ENCODE measurements at places on chromosomes 4 and X.

- H3K27me3 ChIP-seq, result no peaks in the 10 kb centered on the region
- no peak for DNase-seq
- no peak overlapping the region for H3K4me3 ChIP-seq
- no peaks in the 10 kb centered on the region for H3K4me1 ChIP-seq
- H3K27ac ChIP-seq, result no peak overlapping the region
Measured at GRCh38 chrX:130623518-130623917, 221.7 kb downstream of the RBMX2 start.

DNA sequence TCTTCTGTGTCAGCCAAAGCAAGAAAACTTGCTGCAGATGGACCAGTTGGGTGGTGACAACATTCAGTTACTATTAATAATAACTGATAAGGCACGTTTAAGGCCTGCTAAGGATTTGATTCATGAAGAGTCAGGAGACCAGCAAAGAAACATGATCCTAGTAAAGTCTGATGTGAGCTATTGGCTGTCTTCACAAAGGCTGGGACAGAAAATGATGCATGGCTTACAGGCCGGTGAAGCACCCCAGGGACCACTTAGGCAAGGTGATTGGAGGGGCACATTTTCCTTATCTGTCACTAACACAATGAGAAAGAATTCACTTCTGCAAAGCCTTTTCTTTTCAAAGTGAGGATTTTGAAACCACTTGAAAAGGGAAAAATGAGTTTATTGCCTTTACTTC, 65.4 kb upstream of the TRPC3 start:
- H3K4me1 ChIP-seq, result peaks cover 2% of the 10 kb centered on the region
- H3K27me3 ChIP-seq, result no peaks in the 10 kb centered on the region
- H3K4me3 ChIP-seq, result no peak overlapping the region
- H3K27ac ChIP-seq, result no peak overlapping the region

DNA sequence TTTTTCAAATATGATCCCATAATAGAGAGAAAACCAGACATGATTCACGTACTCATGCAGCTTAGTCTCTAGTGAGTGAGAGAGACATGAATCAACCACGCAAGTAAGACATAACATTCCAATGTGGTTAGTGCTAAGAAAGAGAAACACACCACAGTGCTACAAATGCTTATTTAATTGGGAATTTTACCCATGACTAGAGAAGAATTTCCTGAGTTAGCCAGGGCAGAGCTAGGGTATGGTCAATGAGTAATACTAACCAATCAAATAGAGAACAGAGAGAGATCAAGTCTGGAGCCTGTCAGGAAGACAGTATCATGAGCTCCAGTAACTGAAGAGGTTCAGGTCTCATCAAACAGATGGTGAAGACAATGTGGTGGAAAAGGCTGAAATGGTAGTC, 495.2 kb downstream of the PDGFC start:
- H3K4me1 ChIP-seq, result no peaks in the 10 kb centered on the region
- DNase-seq, result peak; percentile 12
- H3K27me3 ChIP-seq, result no peaks in the 10 kb centered on the region
- no peak overlapping the region for H3K4me3 ChIP-seq
- no peaks in the 10 kb centered on the region for H3K36me3 ChIP-seq
- H3K27ac ChIP-seq, result no peak overlapping the region

GRCh38 chr4:124329134-124329533, 383.4 kb downstream of the ANKRD50 start:
- H3K4me3 ChIP-seq, result no peak overlapping the region
- no peaks in the 10 kb centered on the region for H3K36me3 ChIP-seq

- no peak for DNase-seq
- no peak overlapping the region for H3K27ac ChIP-seq
- H3K27me3 ChIP-seq, result no peaks in the 10 kb centered on the region
- H3K36me3 ChIP-seq, result no peaks in the 10 kb centered on the region
Measured at GRCh38 chrX:40531056-40531826, 49.5 kb upstream of the ATP6AP2 start.

DNA sequence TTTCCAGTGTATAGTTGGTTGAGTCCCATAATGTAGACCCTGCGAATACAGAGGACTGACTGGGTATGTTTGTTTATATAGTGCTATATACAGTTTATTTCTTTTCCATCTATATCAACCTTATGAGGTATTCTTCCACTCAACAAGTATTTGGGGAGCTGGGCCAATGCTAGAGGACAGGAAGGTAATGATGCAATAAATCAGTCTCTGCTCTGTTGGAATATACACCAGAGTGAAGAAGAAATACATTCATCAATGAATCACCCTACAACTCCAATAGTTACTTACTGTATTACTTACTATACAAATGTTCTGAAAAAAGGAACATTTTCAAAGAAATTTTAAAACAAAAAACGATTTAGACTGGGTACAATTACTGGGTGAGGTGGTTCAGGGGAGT, 2.1 kb upstream of the ARSJ start:
- no peaks in the 10 kb centered on the region for H3K4me1 ChIP-seq
- H3K27ac ChIP-seq, result no peak overlapping the region
- H3K4me3 ChIP-seq, result no peak overlapping the region

DNA sequence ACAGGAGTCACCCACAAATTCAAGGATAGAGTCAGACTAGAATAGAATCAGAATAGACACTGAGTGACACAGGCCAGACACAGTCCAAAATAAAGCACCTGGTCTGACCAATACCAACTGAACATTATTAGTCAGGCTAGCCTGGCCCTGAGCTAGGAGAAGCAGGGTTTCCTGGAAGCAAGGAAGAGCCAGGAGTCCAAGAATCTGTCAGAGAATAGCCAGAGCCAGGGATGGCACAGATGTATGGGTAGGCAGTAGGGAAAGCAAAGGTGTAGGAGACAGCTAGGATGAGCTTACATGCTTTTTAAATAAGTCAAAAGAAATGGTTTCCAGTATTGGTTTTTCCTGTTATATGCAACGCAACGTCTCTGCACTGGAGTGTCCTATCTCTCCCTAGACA, 3.7 kb downstream of the BTC start:
- no peak overlapping the region for H3K27ac ChIP-seq
- H3K27me3 ChIP-seq, result no peaks in the 10 kb centered on the region

- DNase-seq, result no peak
- H3K36me3 ChIP-seq, result no peaks in the 10 kb centered on the region
- no peaks in the 10 kb centered on the region for H3K27me3 ChIP-seq
- H3K27ac ChIP-seq, result no peak overlapping the region
Measured at GRCh38 chrX:54819201-54819600, 11.7 kb downstream of the MAGED2 start.

DNA sequence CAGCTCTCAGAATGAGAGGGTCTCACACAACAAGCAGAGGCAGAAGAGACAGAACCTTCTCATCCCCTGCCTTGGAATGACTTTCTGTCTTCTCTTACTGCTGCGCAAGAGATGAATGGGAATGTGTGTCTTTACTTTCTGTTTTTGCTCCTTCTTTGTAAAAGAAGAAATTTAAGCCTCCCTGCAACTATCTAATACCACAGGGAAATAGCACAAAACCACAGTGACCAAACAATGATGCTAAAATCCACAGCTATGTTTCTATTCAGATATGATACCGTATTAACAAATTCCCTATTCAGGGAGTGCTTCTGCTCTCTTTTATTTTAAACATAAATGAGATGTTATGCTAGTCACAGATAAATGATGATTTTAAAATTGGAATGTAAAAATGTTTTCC, 173.8 kb upstream of the RAI2 start:
- H3K27ac ChIP-seq, result no peak overlapping the region
- H3K27me3 ChIP-seq, result no peaks in the 10 kb centered on the region
- no peak for DNase-seq

- DNase-seq, result no peak
- H3K27ac ChIP-seq, result no peak overlapping the region
- H3K4me3 ChIP-seq, result no peak overlapping the region
- no peaks in the 10 kb centered on the region for H3K27me3 ChIP-seq
- H3K4me1 ChIP-seq, result no peaks in the 10 kb centered on the region
Measured at GRCh38 chr4:33772582-33772981, 2471.7 kb downstream of the ARAP2 start.

DNA sequence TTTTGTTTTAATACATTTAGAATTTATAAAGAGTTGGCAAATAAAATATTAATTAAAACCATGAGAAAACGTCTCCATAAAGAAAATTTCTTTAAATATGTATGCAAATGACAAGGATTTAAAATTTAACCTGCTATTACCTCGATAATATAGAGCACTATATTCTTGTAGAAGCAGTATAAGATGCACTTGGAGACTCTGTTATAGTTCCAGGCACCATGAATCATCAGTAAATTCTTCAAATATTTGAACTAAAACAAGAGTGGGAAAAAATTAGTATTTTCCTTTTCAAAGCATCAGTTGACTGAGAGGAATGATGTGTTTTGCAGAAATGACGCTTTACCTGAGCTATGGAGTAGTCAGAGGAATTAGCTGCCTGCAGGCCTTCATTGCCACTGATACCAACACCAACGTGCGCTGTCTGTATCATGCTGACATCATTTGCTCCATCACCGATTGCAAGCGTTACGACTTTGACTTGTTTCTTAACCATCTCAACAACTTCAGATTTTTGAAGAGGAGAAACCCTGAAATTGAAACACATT, 67.3 kb downstream of the SHISA3 start:
- H3K36me3 ChIP-seq, result no peaks in the 10 kb centered on the region
- H3K27me3 ChIP-seq, result no peaks in the 10 kb centered on the region
- DNase-seq, result no peak
- H3K4me3 ChIP-seq, result no peak overlapping the region
- no peak overlapping the region for H3K27ac ChIP-seq

DNA sequence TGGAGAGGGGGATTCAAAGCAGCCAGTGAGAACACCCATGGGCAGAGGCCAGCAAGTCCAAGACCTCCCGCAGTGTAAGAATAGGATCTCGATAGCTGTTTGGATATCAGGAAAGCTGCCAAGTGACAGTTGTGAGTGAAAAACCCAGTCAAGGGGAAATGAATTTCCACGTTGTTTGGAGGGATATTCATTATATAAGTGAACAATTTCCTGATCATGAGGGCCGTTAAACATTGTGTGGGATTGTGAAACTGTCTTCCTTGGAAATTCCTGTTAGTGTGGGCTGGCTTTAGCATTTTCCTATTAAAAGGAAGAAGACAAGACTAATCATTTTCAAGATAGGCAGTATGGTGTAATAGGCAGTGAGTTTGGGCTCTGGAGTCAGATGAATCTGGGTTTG, 15.0 kb downstream of the CLDN2 start:
- no peak for DNase-seq
- H3K36me3 ChIP-seq, result no peaks in the 10 kb centered on the region
- peaks cover 9% of the 10 kb centered on the region for H3K4me1 ChIP-seq

DNA sequence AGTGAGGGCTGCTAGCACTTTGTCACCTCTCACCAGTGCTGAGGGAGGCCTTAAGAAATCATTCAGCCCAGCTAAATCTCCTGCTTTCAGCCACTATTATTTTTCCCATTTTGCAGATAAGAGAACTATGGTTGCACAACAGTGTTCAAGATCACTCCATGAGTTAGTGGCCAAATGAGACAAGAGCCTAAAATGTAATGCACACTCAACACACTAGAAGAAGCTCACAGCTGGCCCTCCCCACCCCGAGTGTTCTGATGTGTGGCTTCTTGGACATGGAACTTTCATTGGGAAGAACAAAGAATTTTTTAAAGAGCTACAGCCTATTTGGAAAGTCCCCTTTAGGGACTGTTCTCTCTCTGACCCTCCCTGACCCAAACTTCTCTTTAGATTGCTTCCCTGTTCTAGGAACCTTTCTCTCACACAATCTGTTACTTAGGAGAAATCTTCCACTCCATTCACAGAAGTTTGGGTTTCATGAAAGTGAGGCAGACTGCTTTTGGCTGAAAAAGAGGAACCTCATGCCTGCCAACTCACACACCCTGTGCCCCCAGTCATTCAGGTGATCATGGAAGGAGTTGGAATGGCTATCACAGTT, 44.0 kb upstream of the CT47C1 start:
- H3K27ac ChIP-seq, result no peak overlapping the region
- H3K4me1 ChIP-seq, result no peaks in the 10 kb centered on the region
- DNase-seq, result no peak
- H3K4me3 ChIP-seq, result no peak overlapping the region

GRCh38 chr4:166144607-166145006, 271.6 kb downstream of the TLL1 start:
- no peaks in the 10 kb centered on the region for H3K36me3 ChIP-seq
- H3K27ac ChIP-seq, result no peak overlapping the region
- no peak for DNase-seq

- H3K27ac ChIP-seq, result no peak overlapping the region
- H3K36me3 ChIP-seq, result no peaks in the 10 kb centered on the region
- no peaks in the 10 kb centered on the region for H3K27me3 ChIP-seq
Measured at GRCh38 chr4:38534344-38535045, 129.5 kb upstream of the KLF3 start.

GRCh38 chrX:114272096-114272686, 311.7 kb upstream of the HTR2C start:
- no peak overlapping the region for H3K4me3 ChIP-seq
- no peak for DNase-seq
- H3K4me1 ChIP-seq, result no peaks in the 10 kb centered on the region
- H3K27me3 ChIP-seq, result no peaks in the 10 kb centered on the region

DNA sequence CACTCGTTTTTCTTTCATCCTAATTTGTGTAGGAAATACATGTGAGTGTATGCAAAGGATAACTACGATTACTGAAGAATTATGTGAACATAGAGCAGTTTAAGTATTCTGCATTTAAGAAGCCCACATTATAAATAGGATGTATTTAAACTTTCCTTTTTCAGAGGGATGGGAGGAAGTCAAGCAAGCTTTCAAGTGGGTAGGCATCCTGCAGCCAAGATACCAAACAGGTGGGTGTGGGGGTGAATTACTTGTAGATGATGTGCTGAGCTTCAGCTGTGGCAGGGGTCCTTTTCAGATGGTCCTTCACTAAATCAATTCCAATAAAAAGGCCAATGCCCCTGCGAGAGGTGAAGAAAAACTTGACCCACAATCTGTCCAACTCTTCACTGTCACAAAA, 16.3 kb downstream of the ETNPPL start:
- no peak for DNase-seq
- H3K4me3 ChIP-seq, result no peak overlapping the region
- H3K36me3 ChIP-seq, result no peaks in the 10 kb centered on the region
- H3K27ac ChIP-seq, result no peak overlapping the region

GRCh38 chr4:186189656-186190055, 1.7 kb upstream of the CYP4V2 start:
- H3K27me3 ChIP-seq, result no peaks in the 10 kb centered on the region
- no peak overlapping the region for H3K4me3 ChIP-seq
- no peak for DNase-seq
- H3K4me1 ChIP-seq, result no peaks in the 10 kb centered on the region

- H3K36me3 ChIP-seq, result no peaks in the 10 kb centered on the region
- H3K27me3 ChIP-seq, result no peaks in the 10 kb centered on the region
- no peak overlapping the region for H3K4me3 ChIP-seq
- H3K27ac ChIP-seq, result no peak overlapping the region
- H3K4me1 ChIP-seq, result no peaks in the 10 kb centered on the region
Measured at GRCh38 chr4:53477038-53477565, 99.7 kb downstream of the FIP1L1 start.

DNA sequence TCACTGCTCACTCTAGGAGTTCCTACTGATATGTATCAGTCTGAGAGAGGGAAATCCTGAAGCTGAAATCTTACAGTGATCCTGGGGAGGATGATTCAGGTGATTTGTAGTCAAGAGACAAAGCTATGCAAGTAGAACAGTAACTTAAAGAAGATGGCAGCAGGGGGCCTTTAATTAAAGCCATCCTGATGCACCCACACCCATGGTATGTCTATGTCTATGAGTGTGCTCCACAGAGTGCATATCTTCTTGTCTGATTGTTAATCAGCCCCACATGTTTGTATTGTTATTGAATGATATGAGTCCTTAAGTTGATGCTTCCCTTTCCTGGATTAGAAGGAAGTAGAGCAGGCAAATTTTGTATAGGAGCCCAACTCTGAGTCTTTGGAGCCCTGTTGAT, 78.8 kb downstream of the NHS start:
- DNase-seq, result no peak
- no peak overlapping the region for H3K4me3 ChIP-seq
- H3K27me3 ChIP-seq, result no peaks in the 10 kb centered on the region
- no peak overlapping the region for H3K27ac ChIP-seq
- no peaks in the 10 kb centered on the region for H3K36me3 ChIP-seq
